A549 (cell line): ENCODE measurements at places on chromosomes 7 and 10. TPM values are rescaled to one million over a fixed set of nuclear protein-coding genes. Genes with fewer than 3 reads are reported as not detected.
A peak's percentile ranks its signal among the peaks of the same experiment; 100 is the strongest.

Gene SLC26A3
- polyA plus RNA-seq = not detected in 3 replicates

GRCh38 chr10:84948644-84949043 lies 620.3 kb downstream of the CCSER2 start:
- DNase-seq = no peak

DNA sequence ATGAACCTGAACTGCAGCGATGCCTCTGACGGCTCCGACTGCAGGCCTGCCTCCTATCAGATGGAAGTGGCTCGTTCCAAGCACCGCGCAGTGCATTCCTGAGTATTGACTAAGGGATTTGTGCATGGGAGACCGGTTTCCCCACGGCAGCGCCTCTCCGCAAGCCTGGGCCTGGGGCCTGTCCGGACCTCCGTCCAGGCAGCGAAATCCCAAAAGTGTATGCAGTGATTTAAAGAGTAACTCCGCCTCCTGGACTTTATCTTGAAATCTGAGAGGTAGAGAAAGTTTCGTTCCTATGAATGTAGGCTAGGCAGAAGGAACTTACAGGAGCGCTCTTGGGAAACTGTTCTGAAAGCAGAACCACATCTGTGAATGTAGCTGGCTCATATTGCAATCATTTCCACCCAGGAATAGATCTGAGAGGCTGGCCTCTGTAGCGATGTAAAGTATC lies 106.2 kb upstream of the CELF2 start:
- DNase-seq = no peak

- DNase-seq = no peak
Measured at GRCh38 chr7:103396471-103396870, 49.0 kb downstream of the PSMC2 start.

- no peak for DNase-seq
Measured at GRCh38 chr7:98396768-98397167, 4.1 kb downstream of the BAIAP2L1 start.

- no peak for DNase-seq
Measured at GRCh38 chr10:118542745-118543144, 52.7 kb downstream of the PRLHR start.

- DNase-seq = peak; percentile 65
Measured at GRCh38 chr7:157224627-157225026, 85.9 kb downstream of the UBE3C start.

- DNase-seq = peak; percentile 73
Measured at GRCh38 chr10:103197174-103197573, 4.1 kb upstream of the NT5C2 start.
